ENCODE measurements at places on chromosomes 7 and 10. TPM values are rescaled to one million over a fixed set of nuclear protein-coding genes. Genes with fewer than 3 reads are reported as not detected.

DNA sequence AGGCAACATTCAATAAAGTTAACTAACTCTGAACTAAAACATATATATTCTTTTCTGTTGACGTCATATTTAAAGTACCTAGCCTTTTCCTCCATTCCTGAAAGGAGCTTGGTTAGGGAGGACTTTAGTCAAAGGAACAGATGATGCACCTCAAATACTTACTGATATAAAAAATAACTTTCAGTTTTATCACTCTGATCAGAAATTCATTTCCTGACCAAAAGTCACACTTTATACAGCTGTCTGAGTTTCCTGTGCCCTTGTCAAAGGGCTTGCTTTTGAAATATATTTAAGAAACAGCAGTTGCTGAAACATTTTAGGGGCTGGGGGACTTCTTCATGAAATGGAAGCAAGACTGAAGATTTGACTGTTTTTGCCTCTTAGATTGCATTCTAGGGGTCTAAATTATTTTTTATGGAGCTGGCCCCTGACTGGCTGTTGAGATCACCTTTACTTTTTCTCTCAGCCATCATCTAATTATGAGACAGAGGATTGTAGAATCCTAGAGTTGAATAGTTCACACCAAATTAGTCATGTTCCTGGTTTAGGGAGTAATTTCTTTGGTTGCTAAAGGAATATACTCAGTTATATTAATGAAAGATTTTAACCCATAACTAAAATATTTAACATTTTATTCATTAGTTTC lies 46.6 kb downstream of the GLCCI1 start:
- DNase-seq, result no peak

- DNase-seq, result no peak
Measured at GRCh38 chr7:69674701-69675182, 76.5 kb downstream of the AUTS2 start.

DNA sequence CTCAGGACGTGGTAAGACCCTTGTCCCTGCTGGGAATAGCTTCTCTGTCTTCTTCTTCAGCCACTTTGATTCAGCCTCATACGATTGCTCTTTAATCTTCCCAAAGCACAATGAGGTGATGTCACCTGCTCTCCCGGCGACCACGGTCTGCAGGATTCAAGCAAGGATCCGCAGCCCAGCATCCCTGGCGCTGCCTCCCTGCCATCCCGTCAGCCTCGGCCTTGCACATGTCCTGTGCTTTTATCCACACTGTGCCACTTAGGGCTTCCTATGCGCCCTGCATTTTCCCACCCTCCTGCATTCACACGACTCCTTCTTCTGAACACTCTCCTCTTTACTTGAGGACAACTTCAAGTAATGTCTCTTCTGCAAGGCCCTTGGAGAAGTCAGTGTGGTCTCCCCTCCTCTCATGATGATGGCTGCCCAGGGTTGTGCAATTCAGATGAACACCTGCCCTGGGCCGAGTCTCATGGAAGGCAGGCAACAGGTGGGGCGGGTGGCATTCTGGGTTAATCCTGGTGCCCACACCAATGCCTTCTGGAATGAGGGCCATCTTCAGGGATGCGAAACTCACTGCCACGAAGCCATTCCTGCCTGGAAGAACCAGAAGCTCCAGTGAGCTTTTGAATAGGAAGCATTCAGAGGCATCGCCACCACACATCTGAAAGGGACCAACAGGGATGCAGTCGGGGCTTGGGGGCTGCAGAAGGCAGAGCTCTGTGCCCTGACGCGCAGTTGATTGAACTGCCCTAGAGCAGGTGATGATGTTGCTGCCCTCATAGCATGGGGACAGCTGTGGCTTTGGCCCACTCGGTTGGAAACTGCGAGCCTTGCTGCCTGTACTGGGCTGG lies 287.5 kb downstream of the GLRX3 start:
- DNase-seq, result no peak

PLCE1 gene
- 0.01 TPM for polyA plus RNA-seq

Data from keratinocyte (primary cell).